ENCODE measurements at places on chromosomes 11 and 22. TPM values are rescaled to one million over a fixed set of nuclear protein-coding genes. Genes with fewer than 3 reads are reported as not detected.
A peak's percentile ranks its signal among the peaks of the same experiment; 100 is the strongest.

Gene ANKK1
- total RNA-seq, result 0.15 TPM

Gene MOGAT2
- not detected for total RNA-seq

- no peaks in the 10 kb centered on the region for H3K27me3 ChIP-seq
- DNase-seq, result no peak
- H3K36me3 ChIP-seq, result no peaks in the 10 kb centered on the region
- H3K27ac ChIP-seq, result no peak overlapping the region
- H3K4me1 ChIP-seq, result no peaks in the 10 kb centered on the region
These were observed 2830.6 kb upstream of the OR11H1 start for GRCh38 chr22:12697441-12697840.

GRCh38 chr11:70201882-70202861 is 924 bp upstream of the FADD start:
- peaks cover 42% of the 10 kb centered on the region for H3K4me1 ChIP-seq
- H3K4me3 ChIP-seq, result peak overlapping the region; percentile 98
- no peak for DNase-seq

Gene ATP5MG
- 195 TPM for total RNA-seq

DNA sequence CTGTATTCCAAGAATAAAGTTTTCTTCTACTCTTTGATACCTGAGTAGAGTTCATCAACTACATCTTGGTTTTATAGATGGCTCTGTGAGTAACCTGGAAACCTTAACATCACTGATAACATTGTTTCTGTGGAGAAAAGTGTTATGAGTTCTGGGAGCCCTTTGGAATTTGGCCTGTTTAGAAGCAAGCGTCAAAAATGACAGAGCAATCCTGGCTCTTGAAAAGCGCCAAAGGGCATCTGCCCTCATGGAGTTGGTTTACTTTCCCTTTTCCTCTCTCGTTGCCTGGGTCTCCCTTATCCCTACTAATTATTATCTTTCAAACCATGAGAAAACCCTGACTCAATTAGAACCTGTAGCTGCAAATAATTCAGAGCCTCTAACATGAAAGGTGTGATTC is 140.1 kb downstream of the DBX1 start:
- no peaks in the 10 kb centered on the region for H3K36me3 ChIP-seq
- no peaks in the 10 kb centered on the region for H3K4me1 ChIP-seq
- no peak overlapping the region for H3K4me3 ChIP-seq
- peaks cover 3% of the 10 kb centered on the region for H3K27me3 ChIP-seq
- no peak overlapping the region for H3K27ac ChIP-seq
- DNase-seq, result no peak

DNA sequence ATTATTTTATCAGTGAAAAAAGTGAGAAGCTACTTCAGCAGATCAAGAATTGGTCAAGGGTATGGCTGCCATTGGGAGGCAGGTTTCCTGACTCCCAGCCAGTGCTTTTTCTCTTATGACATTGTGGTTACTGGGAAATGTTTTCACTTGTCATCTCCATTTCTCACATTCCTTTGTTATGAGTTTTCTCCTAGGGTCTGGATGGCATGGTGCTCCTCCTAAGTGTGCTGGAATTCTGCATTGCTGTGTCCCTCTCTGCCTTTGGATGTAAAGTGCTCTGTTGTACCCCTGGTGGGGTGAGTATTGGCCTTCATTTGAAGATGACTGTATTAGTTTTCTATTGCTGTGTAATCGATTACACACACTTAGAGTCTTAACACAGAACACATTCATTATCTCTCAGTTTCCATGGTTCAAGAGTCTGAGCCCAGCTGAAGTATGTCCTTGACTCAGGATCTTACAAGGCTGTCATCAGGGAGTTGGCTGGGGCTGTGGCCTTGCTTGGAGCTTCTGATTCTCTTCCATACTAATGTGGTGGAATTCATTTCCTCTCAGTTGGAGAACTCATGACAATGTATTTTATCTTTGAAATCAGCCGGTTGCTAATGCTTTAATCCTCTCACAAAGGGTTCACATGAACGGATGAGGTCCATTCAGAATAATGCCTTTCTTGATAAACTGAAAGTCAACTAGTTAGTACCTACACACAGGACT is 21.0 kb upstream of the MS4A6E start:
- no peak overlapping the region for H3K4me3 ChIP-seq
- H3K27ac ChIP-seq, result no peak overlapping the region
- peaks cover 5% of the 10 kb centered on the region for H3K27me3 ChIP-seq
- DNase-seq, result no peak

- H3K36me3 ChIP-seq, result no peaks in the 10 kb centered on the region
- peaks cover 27% of the 10 kb centered on the region for H3K4me1 ChIP-seq
- no peak overlapping the region for H3K27ac ChIP-seq
- no peak overlapping the region for H3K4me3 ChIP-seq
- peaks cover 9% of the 10 kb centered on the region for H3K27me3 ChIP-seq
- DNase-seq, result no peak
These were observed 14.2 kb upstream of the APOL6 start for GRCh38 chr22:35634015-35634414.

All from activated CD4-positive, alpha-beta T cell treated with anti-CD3 and anti-CD28 coated beads, Interleukin-2, amount 10 ng/mL, durations not matched to agents 7 days and 5 days (primary cell).